Stimulated activated CD8-positive, alpha-beta memory T cell treated with anti-CD3 and anti-CD28 coated beads, Interleukin-2, amount 100 ng/mL, for 1 hour (primary cell): ENCODE measurements at places on chromosomes 12 and 14.

GRCh38 chr12:91179966-91180561 lies 2.6 kb downstream of the DCN start:
- no peak for DNase-seq

DNA sequence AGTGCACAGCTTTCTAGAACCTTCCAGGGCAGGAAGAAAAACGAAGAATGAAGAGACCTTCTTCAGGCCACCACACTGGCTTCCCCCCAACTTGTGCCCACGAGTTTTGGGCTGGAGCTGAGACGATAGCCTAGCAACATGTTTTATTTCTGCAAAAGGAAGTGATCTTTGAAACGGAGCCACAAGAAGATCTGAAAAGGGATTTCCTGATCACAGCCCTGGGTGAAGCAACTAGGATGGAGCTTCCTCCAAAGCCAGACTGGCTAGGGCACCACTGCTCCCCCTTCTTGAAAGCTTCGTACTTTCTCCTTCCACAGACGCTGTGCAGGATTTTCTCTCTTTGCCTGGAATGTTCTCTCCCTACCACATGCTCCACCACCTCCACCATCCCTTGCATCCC lies 418.3 kb downstream of the MED13L start:
- DNase-seq: no peak

DNA sequence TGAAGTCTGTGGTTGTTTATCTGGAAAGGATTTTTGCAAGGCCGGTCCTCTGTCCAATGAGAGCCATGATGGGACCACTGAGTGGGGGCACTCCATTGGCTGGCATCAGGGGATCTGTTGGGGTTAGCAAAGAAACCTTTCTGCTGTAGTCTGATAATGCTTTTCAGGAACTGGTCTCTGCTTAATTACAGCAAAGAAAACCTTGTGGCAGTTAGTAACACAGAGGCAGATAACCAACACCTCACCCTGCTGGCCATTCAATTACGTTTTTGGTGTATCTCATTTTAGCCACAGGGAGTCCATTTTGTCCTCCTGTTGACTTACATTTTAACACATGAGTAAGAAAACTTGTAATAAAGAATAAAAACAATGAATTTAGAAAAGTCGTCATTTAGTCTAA lies 629.3 kb upstream of the MDGA2 start:
- no peak for DNase-seq

GRCh38 chr14:100982353-100982752 lies 78.8 kb upstream of the RTL1 start:
- DNase-seq: no peak

DNA sequence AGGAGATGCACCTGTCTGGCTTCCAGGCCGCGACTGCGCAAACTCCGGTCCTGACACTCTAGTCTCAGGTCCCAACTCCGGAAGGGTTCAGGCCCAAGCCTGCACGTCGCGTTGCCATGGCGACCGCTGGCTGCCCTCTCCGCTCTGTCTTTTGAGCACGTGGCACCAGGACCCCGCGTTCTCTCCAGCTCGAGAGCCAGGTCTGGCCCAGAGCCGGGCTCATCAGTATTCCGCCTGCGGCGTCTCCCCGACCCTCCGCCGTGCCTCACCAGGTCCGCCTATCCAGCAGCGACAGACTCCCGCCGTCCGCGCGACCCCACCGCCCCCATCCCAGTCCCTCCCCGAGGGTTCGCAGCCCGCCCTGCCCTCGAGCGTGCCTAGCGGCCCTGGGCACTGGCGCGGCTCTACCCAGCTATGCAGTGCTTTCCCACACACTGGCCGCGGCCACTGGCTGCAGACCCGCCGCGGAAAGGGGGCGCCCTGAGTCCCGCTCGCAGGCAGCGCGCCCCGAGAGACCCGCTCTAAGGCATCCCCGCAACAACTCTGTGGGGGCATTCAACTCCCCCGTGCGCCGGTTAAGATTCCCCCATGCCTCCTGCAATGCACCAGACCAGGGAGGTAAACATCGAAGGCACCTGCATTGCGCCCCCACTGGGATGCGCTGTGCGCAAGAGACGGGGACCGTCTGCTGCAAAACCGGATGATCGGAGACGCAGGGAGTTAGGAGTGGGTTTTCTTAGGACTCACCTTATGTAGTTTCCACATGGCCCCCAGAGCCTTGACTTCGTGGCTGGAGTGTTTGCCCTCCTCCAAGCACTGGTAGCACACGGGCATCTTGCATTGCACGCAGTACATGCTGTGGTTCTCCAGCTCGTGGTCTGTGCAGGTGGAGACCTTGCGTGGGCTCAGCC lies 1.3 kb downstream of the TRIM9 start:
- DNase-seq: no peak

- no peak for DNase-seq
Observed at GRCh38 chr12:91778938-91779400, 366.7 kb downstream of the BTG1 start.

- DNase-seq: no peak
Observed at GRCh38 chr12:97185567-97185966, 277.0 kb upstream of the RMST start.

GRCh38 chr14:88029500-88029899 lies 24.6 kb downstream of the GPR65 start:
- no peak for DNase-seq

GRCh38 chr12:84507956-84508850 lies 404.4 kb downstream of the SLC6A15 start:
- DNase-seq: no peak

DNA sequence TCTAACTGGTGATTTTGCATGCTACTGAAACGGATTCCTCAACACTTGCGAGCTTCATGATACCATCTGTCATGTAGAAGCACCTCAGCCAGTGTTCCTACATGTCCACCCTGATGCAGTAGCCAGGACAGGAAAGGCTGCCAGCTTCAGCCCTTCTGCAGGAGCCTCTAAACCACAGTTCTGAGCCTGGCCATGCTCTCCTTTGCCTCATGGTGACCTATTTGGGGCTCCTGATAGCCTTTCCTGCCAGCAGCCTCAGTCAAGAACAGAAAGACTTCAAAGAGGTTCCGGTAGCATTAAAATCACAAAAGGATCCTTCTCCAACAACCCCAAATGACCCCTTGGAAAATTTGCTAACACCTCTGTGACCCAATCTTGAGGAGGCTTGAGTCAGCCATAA lies 96.0 kb downstream of the CNTN1 start:
- DNase-seq: no peak

DNA sequence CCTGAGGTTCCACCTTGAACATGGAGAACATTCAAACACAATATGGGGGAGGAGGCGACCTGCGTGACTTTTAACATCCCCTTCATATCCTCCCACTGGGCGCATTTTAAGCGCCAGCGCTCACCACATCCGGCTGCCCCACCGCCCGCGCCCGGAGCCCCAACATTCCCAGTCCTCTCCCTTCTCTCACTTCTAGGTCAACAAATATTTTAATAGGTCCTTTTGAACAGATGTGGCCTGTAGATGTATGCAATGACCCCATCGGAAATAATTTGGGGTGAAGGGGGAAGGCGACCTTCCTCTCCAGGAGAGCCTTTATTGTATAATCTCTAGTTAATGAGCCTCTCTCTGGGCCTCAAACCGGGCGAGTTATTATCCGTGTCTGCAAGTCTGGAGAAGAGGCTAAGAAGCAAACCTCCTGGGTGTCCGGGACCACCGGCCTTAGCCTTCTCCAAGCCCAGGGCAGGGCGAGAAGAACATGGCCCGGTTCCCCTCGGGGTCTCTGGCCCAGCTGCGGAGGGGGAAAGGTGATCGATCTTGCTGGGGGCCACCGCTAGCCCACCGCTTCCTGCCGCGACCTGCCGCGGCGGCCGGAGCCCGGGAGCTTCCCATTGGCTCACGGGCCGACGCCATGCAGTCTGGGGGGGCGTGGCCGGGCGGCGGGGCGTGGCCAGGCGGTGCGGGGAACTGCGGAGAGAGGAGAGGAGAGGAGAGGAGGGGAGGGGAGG lies 83.2 kb upstream of the HMGA2 start:
- no peak for DNase-seq

GRCh38 chr12:32839828-32840227 lies 56.7 kb downstream of the PKP2 start:
- DNase-seq: no peak

DNA sequence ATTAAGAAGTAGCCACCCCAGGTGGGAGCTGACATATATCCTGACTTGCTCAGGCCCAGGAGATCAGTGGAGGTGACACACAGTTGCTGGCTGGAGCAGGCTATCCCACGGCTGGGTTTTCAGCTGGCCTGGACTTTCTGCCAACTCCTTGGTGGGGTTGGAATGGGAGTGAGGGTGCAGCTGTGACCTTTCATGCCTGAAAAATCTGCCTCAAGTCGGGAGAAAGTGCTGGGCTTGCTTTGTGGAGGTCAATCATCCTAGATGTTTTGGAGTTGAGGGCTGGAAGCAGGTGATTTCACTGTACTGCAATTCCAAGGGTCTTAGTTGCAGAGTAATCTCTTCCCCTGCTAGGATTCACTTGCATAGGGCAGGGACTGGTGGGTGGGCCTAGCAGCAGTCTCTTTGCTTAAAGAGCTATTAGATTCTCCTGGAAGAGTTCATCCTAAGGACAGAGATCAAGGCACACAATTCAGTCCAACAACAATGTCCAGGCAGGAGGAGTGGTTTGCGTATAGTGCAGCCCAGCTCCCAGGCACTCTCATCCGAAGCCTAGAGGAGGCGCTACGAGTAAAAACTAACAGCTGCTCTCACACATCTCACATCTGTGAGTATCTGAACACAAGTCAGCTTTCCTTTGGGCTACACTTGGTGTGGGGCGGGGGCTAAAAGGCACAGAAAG lies 98.1 kb downstream of the GAS2L3 start:
- no peak for DNase-seq

DNA sequence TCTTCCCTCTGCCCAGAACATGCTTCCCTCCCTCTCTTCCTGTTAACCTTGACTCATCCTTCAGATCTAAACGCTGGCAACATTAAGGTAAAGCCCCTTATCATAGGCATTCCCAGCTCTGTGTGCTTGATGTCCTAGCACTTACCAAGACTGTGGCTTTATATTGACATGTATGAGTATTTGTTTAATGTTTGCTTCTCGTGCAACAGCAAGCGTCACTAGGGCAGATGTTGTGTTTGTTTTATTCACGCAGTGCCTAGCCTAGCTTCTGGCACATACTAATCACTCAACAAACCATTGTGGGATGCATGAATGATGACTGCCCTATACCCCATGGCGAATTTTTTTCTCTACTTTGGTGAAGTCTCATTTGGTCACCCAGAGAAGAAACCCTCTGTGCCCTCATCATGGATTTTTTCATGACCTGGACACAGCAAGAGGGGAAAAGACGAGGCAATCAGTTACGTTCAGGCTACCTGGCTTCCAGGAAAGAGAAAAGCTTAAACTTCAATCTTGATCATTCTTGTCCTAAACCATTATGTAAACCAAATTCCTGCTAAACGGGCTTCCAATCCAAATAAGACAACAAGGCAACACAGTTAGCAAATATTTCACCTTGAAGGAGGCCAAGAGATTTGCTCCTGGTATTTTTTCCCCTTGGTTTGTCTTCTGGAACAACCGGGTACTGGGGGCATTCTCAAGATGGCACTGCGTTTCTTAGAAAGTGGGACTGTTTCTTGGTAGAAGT lies 47.9 kb upstream of the SOCS2 start:
- no peak for DNase-seq

GRCh38 chr14:95495076-95495475 lies 21.4 kb downstream of the SYNE3 start:
- DNase-seq: no peak

DNA sequence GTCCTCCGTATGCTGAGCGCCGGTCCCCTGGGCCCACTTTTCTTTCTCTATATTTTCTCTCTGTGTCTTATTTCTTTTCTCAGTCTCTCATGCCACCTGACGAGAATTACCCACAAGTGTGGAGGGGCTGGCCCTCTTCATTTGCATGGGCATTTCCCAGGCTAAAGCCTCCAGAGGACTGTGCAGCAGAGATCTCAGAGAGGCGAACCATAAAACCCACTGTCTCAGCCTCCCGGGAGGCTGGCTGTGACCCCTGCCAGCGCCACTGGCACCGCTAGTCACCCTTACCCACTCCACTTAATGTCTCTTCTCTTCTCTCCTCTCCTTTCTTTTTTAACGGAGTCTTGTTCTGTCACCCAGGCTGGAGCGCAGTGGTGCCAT lies 7.1 kb upstream of the SERPINA9 start:
- DNase-seq: no peak

- DNase-seq: no peak
Observed at GRCh38 chr12:21521541-21521940, 4.6 kb upstream of the SPX start.

DNA sequence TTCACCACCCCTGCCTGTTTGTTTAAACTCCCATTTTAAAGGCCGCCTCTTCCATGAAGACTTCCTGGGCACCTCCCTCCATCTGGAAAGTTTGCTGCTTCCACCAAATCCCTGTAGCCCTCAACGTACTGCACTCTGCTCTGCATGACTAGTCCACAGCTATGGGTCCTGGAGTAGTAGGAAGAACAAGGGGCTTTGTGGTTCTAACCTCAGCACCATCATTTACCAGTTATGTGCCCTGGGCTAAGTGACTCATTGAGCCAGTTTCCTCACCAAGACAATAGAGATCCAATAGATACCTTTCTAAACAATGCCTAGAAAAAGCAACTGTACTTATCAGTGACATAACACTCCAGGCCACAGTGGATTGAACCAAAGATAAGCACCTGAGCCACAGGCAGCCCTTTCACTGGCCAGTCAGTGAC lies 8.5 kb upstream of the LTBP2 start:
- no peak for DNase-seq

DNA sequence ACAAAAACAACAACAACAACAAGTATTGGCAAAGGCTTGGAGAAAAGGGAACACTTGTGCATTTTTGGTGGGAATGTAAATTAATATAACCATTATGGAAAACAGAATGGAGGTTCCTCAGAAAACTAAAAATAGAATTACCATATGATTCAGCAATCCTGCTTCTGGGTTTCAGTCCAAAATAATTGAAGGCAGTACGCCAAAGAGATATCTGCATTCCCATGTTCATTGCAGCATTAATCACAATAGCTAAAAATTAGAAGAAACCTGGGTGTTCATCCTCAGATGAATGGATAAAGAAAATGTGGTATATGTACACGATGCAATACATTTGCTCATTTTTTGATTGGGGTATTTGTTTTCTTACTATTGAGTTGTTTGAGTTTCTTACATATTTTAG lies 813.0 kb downstream of the NRXN3 start:
- no peak for DNase-seq

DNA sequence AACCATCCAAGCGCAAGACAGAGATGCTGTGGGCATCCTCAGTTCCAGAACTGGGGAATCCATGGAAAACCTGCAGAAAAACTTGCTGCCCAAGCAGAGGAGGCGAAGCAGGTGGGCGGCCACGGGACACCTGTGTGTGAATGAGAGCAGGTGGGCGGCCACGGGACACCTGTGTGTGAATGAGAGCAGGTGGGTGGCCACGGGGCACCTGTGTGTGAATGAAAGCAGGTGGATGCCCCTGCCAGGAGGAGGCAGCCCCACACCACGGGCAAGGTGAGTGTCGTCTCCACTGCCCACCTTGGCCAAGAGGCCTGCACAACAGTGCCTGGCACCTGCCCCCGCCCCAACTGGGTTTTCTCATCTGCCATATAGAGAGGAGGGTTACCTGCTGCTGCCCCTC lies 59.2 kb downstream of the GSC start:
- no peak for DNase-seq

GRCh38 chr12:109944561-109945359 lies 44.7 kb downstream of the TCHP start:
- no peak for DNase-seq
